Stimulated activated CD4-positive, alpha-beta T cell treated with anti-CD3 and anti-CD28 coated beads, Interleukin-1b, Interleukin-23, amount 100 ng/mL, for 48 hours (primary cell): ENCODE measurements at places on chromosomes 6 and 20.
A peak's percentile ranks its signal among the peaks of the same experiment; 100 is the strongest.

DNA sequence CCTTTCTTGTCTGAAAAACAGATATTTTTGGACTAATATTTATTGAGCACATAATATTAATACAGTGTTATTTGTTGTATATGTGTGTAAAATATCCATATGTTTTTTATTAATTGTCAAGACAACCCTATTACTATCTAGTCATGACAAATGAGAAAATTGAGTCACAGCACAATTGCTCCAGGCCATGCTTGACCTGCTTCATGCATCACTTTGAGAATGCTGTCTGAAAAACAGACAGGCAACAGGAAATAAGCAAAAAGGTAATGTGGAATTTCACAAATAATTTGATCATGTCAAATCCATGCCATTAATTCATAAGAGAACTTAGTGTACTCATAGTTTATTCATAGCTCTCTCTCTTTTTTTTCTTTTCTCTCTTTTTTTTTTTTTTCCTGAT is 246.5 kb downstream of the RIMS1 start:
- DNase-seq: no peak

DNA sequence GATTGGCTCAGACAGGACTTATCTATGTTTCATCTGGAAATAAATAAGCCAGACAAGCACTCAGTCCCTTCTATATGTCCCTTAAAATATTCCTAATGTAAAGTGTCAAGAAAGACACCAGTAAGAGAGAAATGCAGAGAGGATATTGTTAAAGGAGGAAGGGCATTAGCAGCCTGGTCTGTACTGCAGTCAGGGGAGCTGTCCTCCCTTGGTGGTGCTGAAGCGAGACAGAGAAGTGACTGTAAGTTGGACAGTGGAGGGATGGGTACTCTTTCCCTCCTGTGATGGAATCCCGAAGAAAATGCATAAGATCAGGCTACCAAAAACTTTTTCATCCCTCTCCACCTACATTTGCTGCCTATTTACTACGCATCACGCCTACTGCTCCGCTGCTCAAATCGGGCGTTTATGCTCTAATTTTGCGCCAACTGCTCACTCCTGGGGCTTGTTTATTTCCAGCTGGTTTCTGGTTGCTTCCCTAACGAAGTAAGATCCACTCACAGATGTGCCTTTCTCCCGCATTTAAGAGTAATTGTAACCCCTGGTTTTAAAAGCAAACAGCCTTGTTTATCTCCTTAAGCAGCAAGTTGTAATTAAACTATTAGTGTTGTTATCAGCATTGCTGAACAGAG is 35.2 kb downstream of the PHACTR1 start:
- DNase-seq: peak; percentile 6

- no peak for DNase-seq
Observed at GRCh38 chr20:51955756-51956155, 153.4 kb upstream of the SALL4 start.

DNA sequence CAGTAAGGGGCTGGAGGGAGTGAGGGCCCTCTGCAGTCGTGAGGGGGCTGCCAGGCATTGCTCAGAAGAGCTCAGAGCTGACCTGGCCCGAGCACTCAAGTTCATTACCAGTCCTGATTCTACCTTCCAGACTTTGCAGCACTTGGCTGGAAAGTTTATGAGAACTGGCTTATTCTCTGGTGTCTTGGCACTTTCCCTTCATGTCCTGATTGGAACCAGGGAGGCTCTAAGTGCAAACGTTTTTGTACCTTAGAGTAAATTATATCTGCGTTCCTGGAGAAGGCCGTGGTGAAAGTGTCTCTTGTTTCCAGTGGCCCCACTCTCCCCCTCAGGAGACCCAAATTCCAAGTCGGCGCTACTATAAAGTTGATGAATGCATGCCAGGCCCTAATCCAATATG is 402.3 kb downstream of the CDC5L start:
- no peak for DNase-seq

- DNase-seq: no peak
Observed at GRCh38 chr6:139080255-139080920, 51.8 kb downstream of the ABRACL start.

- DNase-seq: no peak
Observed at GRCh38 chr6:153698001-153698400, 341.0 kb upstream of the OPRM1 start.

- DNase-seq: no peak
Observed at GRCh38 chr6:54632984-54633565, 213.5 kb upstream of the FAM83B start.

GRCh38 chr20:63568986-63569949 is 4.8 kb downstream of the HELZ2 start:
- no peak for DNase-seq

- DNase-seq: no peak
Observed at GRCh38 chr6:45073771-45074170, 254.4 kb upstream of the RUNX2 start.

GRCh38 chr6:105592329-105592728 is 189.4 kb upstream of the PREP start:
- no peak for DNase-seq

GRCh38 chr20:53870426-53871315 is 199.7 kb downstream of the BCAS1 start:
- DNase-seq: no peak

- DNase-seq: no peak
Observed at GRCh38 chr20:5836569-5836968, 86.4 kb downstream of the SHLD1 start.

- peak; percentile 83 for DNase-seq
Observed at GRCh38 chr6:158879180-158879579, 60.0 kb upstream of the EZR start.

GRCh38 chr6:85580878-85581267 is 12.8 kb downstream of the SNX14 start:
- DNase-seq: no peak

- DNase-seq: no peak
Observed at GRCh38 chr6:41675176-41675775, 37.0 kb downstream of the MDFI start.

DNA sequence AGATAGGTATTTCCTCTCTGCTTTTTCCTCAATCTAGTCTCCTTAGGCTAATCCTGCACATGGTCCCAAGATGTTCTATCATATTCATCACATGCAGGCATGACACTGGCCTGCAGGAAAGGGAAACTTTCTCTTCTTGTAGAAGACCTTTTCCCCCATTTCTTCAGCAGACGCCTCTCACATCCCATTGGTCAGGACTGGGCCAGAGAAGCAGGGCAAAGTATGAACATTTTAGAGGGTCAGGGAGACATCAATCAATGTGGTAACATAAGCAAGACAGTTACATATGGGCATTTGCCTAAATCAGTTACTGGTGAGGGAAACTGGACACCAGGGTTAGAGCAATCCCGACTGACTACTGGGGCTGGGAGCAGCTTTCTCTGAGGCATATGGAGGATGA is 90.1 kb downstream of the CRYBG1 start:
- no peak for DNase-seq

- DNase-seq: no peak
Observed at GRCh38 chr20:35437599-35437998, 429 bp downstream of the GDF5 start.

GRCh38 chr6:106974336-106974998 is at the start of gene CD24:
TSS of gene CD24 (minus strand) at chr6:106974729. CDS start at chr6:106974646, 83 bp downstream.
- no peak for DNase-seq

DNA sequence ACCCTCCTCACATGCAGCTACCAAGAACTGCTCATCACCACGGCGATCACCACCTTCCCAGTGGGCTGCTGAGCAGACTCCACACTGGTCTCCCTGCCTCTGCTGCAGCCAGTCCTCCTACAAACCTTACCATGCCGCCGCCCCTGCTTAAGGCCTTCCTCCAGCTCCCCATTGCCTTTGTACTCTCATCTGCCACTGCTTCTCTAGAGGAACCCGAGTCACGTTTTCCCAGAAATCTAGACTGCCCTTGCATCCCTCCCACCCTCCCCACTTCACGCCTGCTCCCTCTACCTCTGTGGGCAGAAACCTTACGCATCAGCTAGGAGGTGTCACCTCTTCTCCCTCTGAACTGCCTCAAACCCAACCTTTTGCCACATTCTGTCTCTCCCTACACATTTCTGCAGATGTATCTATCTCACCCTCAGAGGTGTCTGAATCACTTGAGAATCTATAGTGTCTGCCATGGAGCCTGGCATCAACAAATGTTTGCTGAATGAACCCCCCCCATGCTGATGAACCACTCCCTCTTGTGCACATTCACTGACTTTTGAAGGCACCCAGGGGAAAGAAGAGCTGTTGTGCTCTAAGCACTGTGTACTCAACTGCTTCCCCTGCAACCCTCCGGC is 4.3 kb downstream of the E2F1 start:
- peak; percentile 43 for DNase-seq

GRCh38 chr6:136502786-136503185 is 47.4 kb downstream of the MAP7 start:
- DNase-seq: no peak

DNA sequence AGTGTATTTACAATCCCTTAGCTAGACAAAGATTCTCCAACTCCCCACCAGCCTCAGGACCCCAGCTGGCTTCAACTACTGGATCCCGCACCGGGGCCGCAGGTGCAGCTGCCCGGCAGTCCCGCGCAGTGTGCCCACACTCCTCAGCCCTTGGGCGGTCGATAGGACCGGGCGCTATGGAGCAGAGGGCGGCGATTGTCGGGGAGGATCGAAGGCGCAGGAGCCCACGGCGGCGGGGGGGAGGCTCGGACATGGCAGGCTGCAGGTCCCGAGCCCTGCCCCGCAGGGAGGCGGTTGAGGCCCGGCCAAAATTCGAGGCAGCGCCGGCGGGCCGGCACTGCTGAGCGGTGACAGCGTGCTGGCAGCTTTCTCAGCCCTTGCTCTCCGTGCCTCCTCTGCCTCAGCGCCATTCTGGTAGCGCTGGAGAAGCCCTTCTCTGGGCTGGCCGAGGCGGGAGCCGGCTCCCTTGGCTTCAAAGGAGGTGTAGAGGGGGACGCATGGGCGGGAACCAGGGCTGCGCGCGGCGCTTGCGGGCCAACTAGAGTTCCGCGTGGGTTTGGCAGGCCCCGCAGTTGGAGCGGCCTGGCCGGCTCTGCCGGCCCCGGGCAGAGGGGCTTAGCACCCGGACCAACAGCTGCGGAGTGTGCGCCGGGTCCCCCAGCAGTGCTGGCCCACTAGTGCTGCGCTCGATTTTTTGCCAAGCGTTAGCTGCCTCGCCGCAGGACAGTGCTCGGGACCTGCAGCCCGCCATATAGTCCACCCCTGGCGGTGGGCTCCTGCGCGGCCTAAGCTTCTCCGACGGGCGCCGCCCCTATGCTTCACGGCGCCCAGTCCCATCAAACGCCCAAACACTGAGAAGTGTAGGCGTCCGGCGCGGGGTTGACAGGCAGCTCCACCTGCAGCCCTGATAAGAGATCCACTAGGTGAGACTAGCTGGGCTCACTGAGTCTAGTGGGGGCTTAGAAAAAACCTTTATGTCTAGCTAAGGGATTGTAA is 32.4 kb upstream of the KIF13A start:
- DNase-seq: no peak

DNA sequence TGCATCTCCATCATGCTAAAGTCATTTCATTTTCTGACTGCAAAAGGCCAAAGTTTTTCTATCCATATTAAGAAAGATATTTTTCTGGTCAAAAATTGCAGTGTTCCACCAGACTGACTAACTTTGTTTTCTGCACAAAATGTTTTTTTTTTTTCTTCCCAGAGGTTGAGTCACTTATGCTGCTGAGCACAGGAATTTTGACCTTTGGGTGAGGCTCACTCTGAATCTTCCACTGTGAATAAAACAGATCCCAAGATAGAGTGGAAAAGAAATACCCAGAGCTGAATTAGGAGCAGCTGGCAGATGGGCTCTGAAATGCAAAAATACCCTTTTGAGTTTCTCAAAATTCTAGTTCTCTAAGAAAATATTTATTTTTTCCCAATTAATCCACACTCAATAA is 996.8 kb downstream of the KIF16B start:
- DNase-seq: no peak

DNA sequence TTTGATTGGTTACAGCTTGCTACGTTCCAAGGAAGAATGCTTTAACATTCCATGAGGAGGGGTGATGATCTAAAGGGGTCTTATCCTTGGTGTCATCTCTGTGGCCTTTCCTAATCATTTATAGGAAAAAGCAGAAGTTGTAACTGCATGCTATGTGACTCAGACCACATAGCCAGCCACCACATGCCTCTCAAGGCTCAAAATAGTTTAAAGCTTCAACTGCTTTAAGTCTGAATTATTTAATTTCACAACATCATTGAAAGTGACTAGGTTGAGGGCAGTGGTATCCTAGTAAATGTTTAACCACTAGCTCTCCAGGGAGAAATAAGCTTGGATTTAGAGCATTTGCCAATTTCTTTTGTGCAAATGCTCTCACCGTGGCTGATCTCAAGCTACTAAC is 29.7 kb downstream of the MC3R start:
- no peak for DNase-seq

GRCh38 chr6:168097621-168098430 is 18.8 kb upstream of the FRMD1 start:
- no peak for DNase-seq

DNA sequence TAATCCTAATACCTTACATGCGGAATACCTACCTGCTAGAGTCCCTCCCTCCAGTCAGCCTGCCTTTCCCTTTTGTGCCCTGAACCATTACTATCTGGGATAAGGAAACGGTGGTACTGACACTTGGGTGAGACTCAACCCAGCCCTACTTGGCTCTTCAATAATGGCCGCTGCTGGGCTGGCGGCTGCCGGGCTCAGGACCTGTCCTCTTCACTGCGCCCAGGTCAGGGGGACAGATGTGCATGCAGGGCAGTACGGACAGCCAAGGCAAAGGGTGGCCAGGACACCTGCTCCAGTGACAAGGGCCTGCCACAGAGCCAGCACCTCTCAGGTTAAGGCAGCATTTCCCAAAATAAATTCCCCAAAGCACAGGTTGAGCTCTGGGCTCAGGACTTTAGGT is 29.9 kb downstream of the UBE2V1 start:
- DNase-seq: no peak

GRCh38 chr6:129009851-129010250 is 126.9 kb downstream of the LAMA2 start:
- DNase-seq: no peak

DNA sequence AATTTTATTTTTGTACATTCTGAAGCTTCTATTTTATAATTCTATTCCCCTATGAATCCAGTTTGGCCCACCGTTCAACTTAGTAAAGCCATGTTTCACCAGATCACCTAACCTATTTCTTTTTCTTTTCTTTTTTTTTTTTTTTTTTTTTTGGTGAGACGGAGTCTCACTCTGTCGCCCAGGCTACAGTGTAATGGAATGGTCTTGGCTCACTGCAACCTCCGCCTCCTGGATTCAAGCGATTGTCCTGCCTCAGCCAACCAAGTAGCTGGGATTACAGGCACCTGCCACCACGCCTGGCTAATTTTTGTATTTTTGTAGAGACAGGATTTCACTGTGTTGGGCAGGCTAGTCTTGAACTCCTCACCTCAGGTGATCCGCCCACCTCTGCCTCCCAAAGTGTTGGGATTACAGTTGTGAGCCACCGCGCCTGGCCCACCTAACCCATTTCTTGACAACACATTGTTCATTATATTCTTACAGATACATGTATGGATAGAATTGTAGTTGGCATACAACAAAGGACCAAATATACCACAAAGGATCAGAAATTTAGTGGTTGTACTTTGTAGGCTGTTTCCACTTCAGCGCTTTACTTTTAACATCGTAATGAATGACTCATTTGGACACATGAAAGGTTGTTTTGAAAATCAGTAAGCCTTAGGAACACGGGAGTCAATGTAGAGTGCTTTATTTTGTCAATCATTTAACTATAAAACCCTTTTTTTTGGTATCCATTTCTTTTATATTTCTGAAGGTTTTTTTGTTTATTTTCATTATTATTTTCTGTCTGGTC is 63.2 kb downstream of the GJA1 start:
- no peak for DNase-seq
